Stimulated activated CD8-positive, alpha-beta memory T cell treated with anti-CD3 and anti-CD28 coated beads, Interleukin-4, amount 100 ng/mL, for 1 hour (primary cell): ENCODE measurements at places on chromosomes 7 and 10.

DNA sequence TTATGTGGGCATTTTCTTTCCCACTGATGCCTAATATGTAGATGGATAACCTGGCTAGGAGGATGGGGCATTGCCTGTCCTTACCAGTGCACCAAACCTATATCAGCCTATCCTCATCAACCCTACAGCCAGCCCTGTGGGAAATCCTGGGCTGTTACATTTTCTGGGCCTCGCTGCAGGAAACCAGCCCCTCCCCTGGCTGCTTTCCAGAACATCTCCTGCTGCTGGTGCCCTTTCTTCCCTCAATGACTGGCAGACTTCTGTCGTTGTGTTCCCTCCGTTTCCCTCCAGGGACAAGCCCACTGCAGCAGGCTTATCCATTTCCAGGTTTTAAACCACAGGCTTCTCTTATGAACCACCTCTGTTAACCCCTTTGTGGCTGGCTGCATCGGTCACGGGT lies 486.1 kb upstream of the COBL start:
- DNase-seq = no peak

GRCh38 chr7:111050875-111051416 lies 40.0 kb upstream of the LRRN3 start:
- DNase-seq = no peak

GRCh38 chr7:139304517-139304916 lies 36.6 kb upstream of the FMC1 start:
- DNase-seq = no peak

DNA sequence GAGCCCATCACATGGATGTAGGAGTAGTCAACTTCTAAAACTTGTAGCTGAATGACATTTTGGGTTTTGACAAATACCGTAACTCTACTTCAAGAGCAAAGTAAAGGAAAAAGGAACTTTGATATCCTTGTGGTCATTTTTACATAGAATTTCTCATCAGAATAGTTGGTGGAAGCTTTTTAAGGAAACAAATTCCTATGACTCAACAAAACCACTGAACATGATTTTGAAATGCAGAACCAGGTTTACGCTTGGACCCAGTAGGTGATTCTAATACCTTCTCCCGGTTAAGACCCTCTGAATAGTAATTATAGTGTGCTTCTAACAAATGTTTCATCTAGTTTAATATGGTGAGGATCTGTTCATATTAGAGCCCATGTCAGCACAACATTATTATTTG lies 307.8 kb downstream of the GPR37 start:
- no peak for DNase-seq

GRCh38 chr10:111648046-111648445 lies 535.5 kb downstream of the GPAM start:
- DNase-seq = no peak

- DNase-seq = no peak
These were observed 103.9 kb upstream of the RET start for GRCh38 chr10:42972946-42973345.
